ENCODE measurements at places on chromosomes 3 and 15.

DNA sequence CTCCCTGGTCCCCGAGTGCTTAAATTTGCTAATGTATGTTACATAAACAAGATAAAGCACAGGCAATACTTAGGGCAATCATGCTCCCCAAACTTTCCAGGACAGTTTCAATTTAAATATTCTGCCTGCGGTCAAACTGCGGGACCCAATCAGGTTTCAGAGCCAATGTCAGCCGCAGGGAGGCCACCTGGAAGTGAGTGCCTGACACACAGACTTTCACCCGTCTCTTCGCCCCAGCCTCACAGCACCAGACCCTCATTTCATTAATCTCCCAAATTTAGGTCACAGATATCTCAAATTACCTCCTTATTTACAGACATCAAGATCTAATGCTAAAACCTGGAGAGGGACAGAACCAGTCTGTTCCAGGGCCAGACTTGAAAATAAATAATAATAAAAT, 107.2 kb upstream of the ALDH1A3 start:
- DNase-seq, result no peak

DNA sequence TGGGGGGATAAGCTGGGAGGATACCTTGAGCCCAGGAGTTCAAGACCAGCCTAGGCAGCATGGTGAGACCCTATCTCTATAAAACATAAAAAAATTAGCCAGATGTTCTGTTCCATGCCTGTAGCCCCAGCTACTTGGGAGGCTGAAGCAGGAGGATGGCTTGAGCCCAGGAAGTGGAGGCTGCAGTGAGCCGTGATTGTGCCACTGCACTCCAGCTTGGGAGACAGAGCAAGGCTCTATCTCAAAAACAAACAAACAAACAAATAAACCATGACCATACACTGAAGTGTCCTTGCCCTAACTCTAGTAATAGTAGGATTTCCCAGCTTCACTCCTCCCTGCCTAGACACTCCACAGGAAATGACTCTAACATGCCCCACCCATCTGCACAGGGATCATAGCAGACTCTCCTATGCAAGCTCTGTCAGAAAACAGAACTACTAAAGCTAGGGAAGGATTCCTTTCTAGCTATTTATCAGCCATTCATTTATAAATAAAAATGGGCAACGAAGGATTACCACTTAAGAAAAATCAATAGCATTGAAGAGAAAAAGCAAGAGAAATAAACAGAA, 4.6 kb downstream of the ERICH6 start:
- DNase-seq, result peak; percentile 28

DNA sequence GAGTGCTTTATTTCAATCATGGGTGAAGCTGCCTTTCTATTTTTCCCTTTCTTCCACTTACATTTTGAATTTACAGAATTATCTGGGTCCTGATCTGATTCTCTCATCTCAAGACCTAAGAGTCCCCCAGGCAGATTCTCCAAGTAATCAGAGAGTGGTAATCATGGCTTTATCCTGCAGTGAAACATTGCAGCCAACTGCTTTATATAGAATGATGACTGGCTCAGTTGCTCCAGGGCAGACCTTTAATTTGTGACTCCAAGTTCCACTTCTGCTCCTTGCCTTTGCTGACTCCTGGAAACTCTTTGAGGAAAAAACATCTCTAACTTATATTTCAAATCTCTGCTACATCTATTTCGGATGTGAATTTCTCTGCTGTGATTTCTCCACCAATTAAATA, 25.5 kb upstream of the NPTN start:
- no peak for DNase-seq

DNA sequence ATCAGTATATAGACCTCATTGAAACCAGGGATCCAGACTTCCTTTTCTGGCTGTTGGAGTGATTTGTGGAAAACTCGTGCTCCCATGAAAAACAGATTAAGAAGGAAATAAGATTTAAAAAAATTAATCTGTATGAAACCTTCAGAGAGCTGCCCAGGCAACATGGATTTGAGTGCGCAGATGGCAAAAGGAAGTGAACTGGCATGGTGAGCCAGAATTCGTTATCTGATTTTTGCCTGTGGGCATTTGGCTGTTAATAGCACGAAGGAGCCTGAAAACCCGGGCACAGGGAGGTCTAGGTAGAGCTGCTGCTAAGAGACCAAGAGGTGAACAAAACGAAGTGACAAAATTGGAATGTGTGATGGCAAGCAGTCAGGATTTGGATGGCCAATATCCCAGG, 19.1 kb upstream of the SPINK8 start:
- DNase-seq, result no peak

- DNase-seq, result no peak
These were observed 10.9 kb downstream of the CCDC13 start for GRCh38 chr3:42762046-42762724.

DNA sequence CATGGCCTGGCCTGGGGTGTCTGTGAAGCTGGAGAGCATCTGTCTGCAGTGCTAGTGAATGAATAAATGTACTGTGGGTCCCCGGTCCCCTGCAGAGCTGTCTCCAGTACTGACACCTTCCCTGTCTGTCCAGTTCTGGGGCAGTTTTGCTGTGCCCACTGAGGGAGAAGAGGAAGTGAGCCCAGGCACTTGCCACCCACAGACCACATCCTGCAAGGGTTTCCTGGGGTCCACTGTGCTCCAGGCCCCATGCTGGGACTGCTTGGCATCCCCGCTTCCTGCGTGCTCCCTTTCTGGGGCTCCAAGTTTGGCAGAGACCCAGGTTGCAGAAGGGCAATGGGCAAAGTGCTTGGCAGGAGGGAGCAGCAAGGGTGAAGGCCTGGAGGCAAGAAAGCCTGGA, 4.9 kb upstream of the SLC6A6 start:
- no peak for DNase-seq

DNA sequence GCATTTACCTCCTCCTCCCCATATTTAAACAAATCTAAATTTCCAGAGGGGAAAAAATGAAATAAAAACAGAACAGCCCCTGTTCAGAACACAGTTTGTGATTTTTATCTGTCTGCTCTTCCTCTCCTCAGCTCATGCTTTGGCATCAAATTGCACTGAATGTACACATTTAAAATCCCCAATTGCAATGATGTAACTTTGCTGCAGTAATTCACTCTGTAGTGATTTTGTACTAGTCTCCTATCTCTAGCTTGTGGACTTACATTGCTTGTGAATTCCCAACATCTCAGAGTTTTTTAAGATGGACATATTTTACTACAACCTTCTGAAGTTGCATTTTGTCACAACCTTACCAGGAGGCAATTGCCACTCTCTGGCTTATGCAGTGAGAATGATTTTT, 81.6 kb upstream of the ROBO2 start:
- no peak for DNase-seq

DNA sequence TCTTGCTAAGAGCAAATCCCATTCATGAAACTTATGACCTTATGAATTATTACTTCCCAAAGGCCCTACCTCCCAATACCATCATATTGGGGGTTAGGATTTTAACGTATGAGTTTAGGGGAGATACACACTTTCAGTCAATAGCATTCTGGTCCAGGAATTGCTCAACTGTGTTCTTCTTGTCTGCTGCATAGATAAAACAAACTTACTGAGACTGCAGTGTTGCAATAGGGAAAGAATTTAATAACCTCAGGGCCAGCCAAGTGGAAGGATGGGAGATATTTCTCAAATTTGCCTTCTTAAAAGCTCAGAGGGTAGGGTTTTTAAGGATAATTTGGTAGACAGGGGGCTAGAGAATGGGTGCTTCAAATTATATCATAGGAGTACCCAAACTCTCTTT, 625.8 kb downstream of the OTOL1 start:
- DNase-seq, result no peak

DNA sequence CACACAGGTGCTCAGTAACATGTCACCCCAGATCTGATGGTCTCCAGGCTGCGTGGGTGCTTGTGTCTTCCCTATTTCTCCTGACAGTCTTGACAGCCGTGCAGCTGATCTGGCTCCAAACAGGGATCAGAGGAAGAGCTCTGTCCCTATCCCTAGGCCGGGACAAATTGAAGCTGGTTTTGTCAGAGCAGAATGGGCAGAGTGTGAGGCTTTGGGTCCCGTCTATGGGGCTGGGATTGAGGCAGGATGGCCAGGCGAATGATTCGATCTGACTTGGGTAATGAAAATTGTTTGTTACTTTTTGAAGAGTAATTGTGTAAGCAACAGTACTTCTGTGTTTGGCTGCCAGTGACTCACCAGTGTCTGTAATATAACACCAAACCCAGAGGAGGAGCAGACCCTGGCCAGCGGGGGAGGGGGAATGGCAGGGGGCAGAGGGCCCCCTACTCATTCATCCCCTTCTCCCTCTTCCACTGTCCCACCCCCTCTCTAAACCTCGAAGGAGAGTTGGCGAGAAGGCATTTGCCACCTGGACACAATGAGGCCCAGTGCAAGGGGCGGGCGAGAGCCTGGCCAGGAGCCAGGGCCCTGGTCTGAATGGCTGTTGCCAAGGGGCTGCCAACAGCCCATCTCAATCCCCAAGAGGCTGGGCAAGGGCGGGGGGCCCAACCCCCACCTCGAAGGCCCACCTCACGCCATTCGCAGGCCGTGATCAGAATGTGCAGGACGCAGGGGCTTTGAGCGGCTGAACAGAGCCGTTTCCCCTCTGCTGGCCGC, 4.9 kb upstream of the MAGEF1 start:
- DNase-seq, result peak; percentile 33

DNA sequence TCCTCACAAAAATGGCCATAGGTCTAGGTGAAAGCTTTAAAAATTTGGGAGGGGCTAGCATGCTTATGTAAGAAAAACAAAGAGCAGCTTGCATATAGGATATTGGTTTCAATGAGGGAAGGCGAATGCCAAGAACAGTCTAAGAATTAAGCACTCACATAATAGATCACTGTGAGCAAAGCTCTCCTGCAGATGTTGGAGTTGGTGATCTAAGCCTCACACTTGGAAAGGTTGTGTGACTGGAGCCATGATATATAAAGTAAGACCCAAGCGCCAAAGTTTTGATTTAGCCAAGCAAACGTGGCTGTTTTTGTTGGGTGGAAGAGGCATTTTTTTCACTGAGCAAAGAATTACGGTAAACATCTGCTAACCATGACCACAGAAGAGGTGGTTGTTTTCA, 237.5 kb downstream of the FOXP1 start:
- no peak for DNase-seq

DNA sequence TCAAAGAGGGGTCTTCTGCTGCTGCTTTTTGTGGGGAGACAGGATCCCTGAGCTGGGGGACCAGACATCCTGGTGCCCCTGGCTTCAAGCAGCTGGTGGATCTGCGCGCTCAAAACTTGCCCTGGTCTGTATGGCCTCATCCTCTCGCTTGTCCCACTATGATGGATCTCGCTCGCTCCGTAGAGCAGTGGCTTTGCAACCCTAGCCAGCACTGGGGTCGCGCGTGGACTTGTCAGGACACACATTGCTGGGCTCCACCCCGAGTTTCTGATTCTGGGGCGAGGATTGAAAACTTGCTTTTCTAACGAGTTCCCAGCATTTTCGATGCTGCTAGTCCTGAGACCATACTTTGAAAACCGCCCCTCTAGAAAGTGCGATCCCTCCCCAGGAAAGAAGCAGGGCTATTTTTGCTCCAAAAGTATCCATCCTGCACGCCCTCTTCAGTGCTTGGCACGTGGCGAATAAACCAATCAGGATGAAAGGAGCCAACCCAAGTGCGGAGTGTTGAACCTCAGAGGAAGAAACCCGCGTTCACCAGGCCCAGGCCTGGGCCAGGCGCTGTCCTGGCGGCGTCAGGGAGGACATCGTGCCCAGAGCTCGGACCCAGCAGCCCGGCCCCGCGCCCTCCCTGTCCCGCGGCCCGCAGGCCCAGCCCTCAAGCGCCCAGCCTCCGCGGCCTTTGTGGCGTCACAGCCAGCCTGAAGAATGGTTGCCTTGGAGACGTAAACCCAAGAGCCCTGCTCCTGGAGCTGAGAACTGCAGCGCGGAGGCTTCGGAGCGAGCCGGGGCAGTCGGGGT, at the start of gene CFAP100:
Gene CFAP100, plus strand, starts transcription at position 731 of the 798 bp plus-strand sequence. CDS start 1,092 bp downstream, outside the sequence.
- peak; percentile 19 for DNase-seq

- no peak for DNase-seq
These were observed 29.2 kb upstream of the SFMBT1 start for GRCh38 chr3:53074761-53075742.

Measured in stromal cell of bone marrow (primary cell).